Occipital lobe (tissue), 3 donors: ENCODE measurements at places on chromosomes 11 and 22. TPM values are rescaled to one million over a fixed set of nuclear protein-coding genes. Genes with fewer than 3 reads are reported as not detected.

ALDH3B2 gene
- not detected for total RNA-seq

RBM14 gene
- total RNA-seq = 31.8 TPM

NXPE2 gene
- total RNA-seq = 0.78 TPM

MLC1 gene
- 32.6 TPM for total RNA-seq

TBX10 gene
- total RNA-seq = not detected

LRRC4C gene
- 90.6 TPM for total RNA-seq

KCNK4 gene
- total RNA-seq = 3.0 TPM

SLC37A2 gene
- total RNA-seq = 3.4 TPM

C1QTNF5 gene
- 4.2 TPM for total RNA-seq

SUSD2 gene
- not detected for total RNA-seq

KLHDC7B gene
- total RNA-seq = not detected

C1QTNF6 gene
- 5.3 TPM for total RNA-seq

TMPRSS5 gene
- 3.0 TPM for total RNA-seq

NNMT gene
- total RNA-seq = not detected

FGF19 gene
- total RNA-seq = not detected

HTR3B gene
- 0.31 TPM for total RNA-seq

GGTLC2 gene
- total RNA-seq = not detected

SYT13 gene
- total RNA-seq = 219 TPM

EIF1AD gene
- 20.7 TPM for total RNA-seq

DLG2 gene
- total RNA-seq = 353 TPM

VPREB1 gene
- not detected for total RNA-seq

PHLDB1 gene
- total RNA-seq = 65.8 TPM

GNG3 gene
- 20.0 TPM for total RNA-seq

MMP12 gene
- not detected for total RNA-seq

LRRC56 gene
- total RNA-seq = 1.1 TPM

OR52H1 gene
- 0.47 TPM for total RNA-seq

ARHGAP8 gene
- 1.4 TPM for total RNA-seq

KIF18A gene
- total RNA-seq = 4.5 TPM

HOATZ gene
- not detected for total RNA-seq

CADM1 gene
- 248 TPM for total RNA-seq

TM7SF2 gene
- total RNA-seq = 54.3 TPM

VWA5A gene
- total RNA-seq = 5.8 TPM

KIRREL3 gene
- total RNA-seq = 29.3 TPM

CDC42EP2 gene
- total RNA-seq = 9.0 TPM

SMTN gene
- total RNA-seq = 9.8 TPM

IL17REL gene
- not detected for total RNA-seq

GAL3ST1 gene
- total RNA-seq = 0.94 TPM

DGCR6 gene
- total RNA-seq = 12.3 TPM

DDI1 gene
- not detected for total RNA-seq

MOGAT2 gene
- total RNA-seq = not detected

DCDC1 gene
- total RNA-seq = 1.2 TPM

IGF2 gene
- 25.6 TPM for total RNA-seq

OTOG gene
- not detected for total RNA-seq

FDXACB1 gene
- total RNA-seq = 12.8 TPM

TBX1 gene
- total RNA-seq = 0.62 TPM

APOL1 gene
- 1.4 TPM for total RNA-seq

STX3 gene
- total RNA-seq = 26.4 TPM

NCF4 gene
- total RNA-seq = 2.5 TPM

CNGA4 gene
- total RNA-seq = 0.31 TPM

RTL10 gene
- total RNA-seq = 12.3 TPM

KDM4E gene
- not detected for total RNA-seq

FAT3 gene
- 172 TPM for total RNA-seq

SCUBE2 gene
- total RNA-seq = 4.7 TPM

RAG2 gene
- total RNA-seq = not detected

PKP3 gene
- total RNA-seq = under 0.01 TPM

TRAF6 gene
- total RNA-seq = 16.5 TPM

TH gene
- total RNA-seq = not detected

GDPD4 gene
- not detected for total RNA-seq

LDHAL6A gene
- total RNA-seq = 0.62 TPM
